ENCODE measurements at places on chromosomes 2 and 18.
A peak's percentile ranks its signal among the peaks of the same experiment; 100 is the strongest.

GRCh38 chr2:128449226-128450061 lies 130.8 kb upstream of the HS6ST1 start:
- peak; percentile 8 for DNase-seq

GRCh38 chr2:170157025-170157684 lies 20.8 kb upstream of the MYO3B start:
- DNase-seq = no peak

GRCh38 chr2:113225263-113226259 lies 51.8 kb downstream of the PSD4 start:
- DNase-seq = no peak

- no peak for DNase-seq
Observed at GRCh38 chr2:128298846-128299507, 19.7 kb downstream of the HS6ST1 start.

DNA sequence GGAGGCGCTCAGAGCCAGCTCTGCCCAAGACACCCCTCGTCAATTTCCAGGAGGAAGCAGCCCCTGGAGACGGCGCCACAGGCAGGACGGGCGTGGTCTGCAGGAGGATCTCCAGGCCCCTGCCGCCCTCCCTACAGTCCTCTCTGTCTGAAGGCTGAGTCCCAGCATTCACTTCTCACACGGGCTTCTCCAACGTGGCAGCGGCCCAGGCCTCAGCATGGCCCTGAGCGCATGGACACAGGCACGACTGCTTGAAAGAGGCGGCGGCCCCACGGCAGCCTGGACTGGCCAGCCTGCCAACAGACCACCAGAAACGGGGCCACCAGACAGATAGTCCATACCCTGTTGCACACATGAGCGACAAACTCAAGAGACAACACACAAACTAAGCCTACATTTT lies 23.3 kb downstream of the SDC1 start:
- DNase-seq = no peak

GRCh38 chr2:98461498-98462049 lies 16.9 kb downstream of the INPP4A start:
- no peak for DNase-seq

- DNase-seq = no peak
Observed at GRCh38 chr2:176328149-176328548, 58.9 kb downstream of the MTX2 start.

DNA sequence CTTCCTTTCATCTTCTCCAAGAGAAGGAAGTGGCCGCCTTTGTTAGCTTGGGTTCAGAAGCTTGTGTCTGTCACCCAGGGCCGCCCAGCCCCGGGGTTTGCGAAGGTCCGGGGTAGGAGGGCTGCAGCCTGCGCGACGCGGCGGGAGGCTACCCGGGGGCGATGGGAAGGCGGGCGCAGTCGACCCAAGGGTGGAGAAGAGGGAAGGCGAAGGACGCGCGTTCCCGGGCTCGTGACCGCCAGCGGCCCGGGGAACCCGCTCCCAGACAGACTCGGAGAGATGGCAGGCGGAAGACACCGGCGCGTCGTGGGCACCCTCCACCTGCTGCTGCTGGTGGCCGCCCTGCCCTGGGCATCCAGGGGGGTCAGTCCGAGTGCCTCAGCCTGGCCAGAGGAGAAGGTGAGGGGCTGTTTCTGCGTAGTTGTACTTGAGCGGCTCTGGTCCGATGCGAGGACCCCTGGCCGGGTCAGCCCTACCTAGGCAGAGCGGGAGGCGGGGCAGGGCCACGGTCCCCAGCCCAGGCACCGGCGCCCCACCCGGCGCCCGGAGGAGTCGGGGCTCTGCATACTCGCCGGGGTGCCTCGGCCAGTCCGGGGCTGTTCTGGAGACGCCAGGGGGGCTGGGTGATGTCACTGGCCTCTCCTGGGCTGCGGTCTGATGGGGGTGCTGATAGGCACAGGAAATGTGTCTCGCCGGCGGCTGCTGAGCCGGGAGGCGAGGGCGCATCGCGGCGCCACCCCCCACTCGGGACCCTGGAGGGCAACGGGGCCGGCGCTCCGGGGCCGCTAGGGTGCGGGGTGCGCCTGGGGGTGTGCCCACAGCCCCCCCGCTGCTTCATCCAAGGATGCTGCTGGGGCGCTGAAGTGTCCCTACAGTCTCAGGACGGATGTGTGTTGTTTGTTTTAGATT lies at the start of gene QPCT:
Gene QPCT, plus strand, starts transcription at position 178 of the 909 bp plus-strand sequence. Its CDS starts 102 bp downstream, at position 280.
- peak; percentile 76 for DNase-seq

DNA sequence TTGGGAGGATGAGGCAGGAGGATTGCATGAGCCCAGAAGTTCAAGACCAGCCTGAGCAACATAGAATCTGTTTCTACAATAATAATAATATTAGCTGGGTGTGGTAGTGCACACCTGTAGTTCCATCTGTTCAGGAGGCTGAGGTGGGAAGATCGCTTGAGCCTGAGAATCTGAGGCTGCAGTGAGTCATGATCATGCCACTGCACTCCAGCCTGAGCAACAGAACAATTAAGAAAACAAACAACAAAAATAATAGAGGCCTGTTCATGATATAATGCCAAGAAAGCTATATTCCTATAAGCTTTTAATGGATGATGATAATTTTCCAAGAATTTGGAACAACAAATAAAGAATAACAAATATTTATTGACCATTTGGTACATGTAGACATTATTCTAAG lies 6.9 kb upstream of the CCBE1 start:
- DNase-seq = no peak

DNA sequence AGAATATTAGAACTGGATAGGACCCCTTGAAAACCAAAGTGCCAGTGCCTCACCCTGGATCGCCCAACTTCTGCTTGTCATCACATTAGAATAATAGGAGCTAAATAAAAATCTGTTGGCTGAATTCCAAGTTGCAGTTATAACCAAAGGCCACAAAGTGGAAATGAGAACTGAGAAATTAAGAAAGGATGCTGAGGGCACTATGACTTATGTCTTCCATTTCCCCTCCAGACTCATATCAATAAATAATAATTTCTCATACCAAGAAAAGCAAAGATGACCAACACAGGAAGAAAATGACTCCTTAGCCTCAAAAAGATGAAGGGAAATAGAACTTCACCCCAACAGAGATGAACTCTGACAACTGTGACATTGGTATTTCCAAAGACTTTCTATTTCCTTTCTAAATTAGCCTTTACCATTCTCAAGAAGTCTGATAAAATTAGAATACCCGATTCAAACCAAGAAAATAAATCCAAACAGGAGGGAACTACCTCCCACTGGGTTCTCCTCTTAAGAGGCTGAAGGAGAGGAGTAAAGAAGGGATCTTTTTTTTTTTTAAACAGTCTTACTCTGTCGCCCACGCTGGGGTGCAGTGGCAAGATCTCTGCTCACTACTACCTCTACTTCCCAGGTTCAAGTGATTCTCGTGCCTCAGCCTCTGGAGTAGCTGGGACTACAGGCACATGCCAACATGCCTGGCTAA lies 46.5 kb upstream of the EPG5 start:
- no peak for DNase-seq

- no peak for DNase-seq
Observed at GRCh38 chr18:62370366-62370765, 45.3 kb downstream of the TNFRSF11A start.

- no peak for DNase-seq
Observed at GRCh38 chr18:45267622-45268021, 347.7 kb upstream of the SLC14A2 start.

- no peak for DNase-seq
Observed at GRCh38 chr2:205024822-205025518, 479.7 kb downstream of the PARD3B start.

All from activated CD8-positive, alpha-beta memory T cell treated with anti-CD3 and anti-CD28 coated beads, Interleukin-2, amount 50 U/mL, for 4 hours (primary cell).